ENCODE measurements at places on chromosomes 13 and 19.
A peak's percentile ranks its signal among the peaks of the same experiment; 100 is the strongest.

DNA sequence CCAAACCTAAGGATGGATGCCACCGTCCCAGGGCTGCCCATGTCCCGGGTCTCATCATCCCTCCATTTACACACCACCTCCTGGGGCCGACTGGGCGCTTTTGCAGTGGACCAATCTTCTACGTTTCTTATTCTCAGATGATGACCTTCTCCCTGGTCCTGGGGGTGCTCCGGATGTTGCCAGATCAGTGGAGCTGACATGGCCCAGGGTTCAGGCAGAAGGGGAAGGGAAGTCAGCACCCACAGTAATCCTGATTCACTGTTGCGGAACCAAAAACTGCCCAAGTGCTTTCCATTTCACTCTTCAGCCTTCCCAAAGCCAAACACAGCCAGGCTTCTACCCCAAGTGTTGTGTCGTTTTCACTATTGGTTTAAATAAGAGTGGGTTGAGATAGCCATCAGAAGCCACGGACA is 29.8 kb downstream of the RAB20 start:
- DNase-seq: no peak

DNA sequence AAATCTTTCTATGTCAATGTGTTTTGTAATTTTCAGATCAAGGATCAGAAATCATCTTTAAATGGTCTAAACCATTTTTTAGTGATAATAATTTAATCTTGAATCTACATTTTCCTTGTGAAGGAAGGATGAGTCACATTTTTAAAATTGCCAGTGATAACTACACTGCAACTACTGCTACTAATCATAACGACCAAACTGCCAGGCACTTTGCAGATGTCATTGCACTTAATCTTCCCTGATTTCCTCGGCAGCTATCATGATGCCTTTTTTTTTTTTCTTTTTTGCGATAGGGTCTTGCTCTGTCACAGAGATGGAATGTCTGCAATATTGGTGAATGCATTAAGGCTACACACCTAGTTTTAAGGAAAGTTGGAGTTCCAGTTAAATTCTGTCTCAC is 41.4 kb upstream of the SLC10A2 start:
- no peak for DNase-seq

- DNase-seq: no peak
These were observed 400.5 kb downstream of the KLF12 start for GRCh38 chr13:73733706-73734105.

- DNase-seq: peak; percentile 6
These were observed at the start of gene C3 for GRCh38 chr19:6720369-6721137. C3 (minus strand) TSS chr19:6720650; CDS start chr19:6720589, 61 bp downstream.

GRCh38 chr13:20129076-20129475 is 31.8 kb downstream of the GJA3 start:
- DNase-seq: no peak

GRCh38 chr13:100855151-100855550 is 180.6 kb upstream of the TMTC4 start:
- DNase-seq: no peak

GRCh38 chr19:18292810-18293641 is 11.6 kb upstream of the JUND start:
- no peak for DNase-seq

DNA sequence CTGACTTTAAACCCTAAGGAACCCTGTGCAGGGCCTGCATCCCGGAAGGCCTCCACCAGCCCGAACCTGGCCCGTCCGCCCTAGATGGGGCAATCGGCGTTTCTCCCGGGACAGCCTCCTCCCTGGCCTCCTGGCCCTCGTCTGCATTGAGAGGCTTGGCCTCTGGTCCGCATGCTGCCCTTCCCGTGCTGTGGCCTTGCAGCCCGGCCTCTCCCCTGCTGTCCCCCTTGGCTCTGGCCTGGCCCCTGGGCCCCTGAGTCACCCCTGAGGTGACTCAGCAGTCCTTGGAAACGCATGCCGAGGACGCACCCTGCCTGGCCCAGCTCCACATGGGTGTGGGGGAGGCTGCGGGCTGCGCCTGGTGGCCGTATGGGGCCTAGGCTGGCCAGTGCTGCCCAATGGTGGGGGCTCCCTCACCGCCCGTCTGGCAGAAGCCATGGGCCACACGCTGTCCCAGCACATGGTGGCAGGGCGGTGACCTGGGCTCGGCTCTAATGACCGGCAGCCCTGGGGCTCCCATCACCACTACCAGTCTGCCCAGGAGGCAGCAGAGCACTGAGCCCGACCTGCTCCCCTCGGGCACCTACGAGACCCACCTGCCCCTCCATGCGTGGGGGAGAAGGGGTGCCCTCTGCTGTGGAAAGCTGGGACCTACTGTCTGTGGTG is 25.7 kb downstream of the SH3GL1 start:
- DNase-seq: no peak

DNA sequence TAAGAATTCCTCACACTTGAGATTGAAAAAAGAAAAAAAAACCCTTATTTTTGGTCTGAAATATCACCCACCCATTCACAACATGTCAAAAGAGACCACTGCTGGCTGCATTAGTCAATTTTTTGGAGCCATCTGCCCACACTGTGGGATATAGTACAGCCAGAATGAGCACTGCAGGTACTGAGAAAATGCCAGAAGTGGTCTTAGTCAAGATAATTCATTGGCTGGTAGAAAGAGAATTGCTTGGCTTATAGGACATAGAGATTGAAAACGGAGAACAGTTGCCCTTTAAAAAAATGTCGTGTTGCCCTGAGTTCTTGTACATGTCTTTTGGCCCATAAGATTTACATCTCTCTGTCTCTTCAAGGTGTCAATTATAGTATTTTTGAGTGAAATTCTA is 1899.5 kb downstream of the OLFM4 start:
- no peak for DNase-seq

DNA sequence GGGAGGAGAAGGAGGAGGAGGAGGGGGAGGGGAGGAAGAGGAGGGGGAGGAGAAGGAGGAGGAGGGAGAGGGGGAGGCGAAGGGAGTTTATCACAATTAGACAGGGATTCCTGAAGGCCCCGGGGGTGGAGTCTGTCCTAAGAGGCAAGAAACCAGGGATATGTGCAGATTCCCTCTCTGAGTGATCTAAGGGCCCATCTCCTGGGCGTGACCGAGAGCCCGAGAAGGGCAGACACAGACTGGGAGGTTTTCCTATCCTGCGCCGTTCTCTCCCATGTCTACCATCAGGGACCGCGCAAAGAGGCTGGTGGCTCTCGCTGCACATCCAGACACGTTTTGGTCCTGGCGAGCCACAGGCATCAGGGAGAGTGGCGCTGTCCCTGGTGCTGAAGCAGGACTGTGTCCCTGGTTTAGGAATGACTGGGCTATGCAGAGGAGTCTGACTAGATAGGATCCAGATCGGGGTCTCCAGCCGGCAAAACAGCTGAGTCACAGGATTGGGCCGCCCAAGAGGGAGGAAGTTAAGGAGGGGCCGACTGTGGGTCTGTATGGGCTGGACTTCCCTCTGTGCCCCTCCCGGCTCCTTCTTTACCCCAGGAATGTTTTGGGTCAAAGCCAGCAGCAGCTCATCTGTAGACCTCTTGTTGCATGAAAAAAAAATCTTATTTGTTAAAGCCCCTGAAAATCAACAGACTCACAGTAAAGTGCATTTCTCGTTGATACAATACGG is 17.9 kb upstream of the ZNF175 start:
- peak; percentile 74 for DNase-seq

DNA sequence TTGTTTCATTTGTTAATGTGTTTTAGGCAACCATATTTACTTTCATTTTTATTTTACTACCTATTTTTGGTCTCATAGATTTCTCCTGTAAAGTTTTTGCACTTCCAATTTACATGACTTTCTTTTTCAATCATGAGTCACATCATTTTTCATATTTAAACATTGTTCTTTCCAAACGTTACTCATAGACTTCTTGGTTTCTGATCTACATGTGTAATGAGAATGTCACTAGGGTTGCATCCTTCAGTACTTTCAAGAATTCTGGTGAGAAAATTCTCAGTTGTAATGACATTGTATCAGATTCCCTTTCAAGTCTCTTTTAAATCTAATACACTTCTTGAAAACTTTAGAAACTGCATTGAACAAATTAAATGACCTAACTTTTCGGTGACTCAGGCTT is 991.7 kb downstream of the EFNB2 start:
- no peak for DNase-seq

GRCh38 chr13:26508885-26509284 is 48.6 kb upstream of the WASF3 start:
- DNase-seq: no peak

GRCh38 chr13:43877766-43878165 is 1.8 kb downstream of the CCDC122 start:
- DNase-seq: no peak

Data from B cell (primary cell).